ENCODE measurements at places on chromosomes 3 and 15.

- no peak for DNase-seq
These were observed 1097.2 kb downstream of the FHIT start for GRCh38 chr3:60154011-60154410.

GRCh38 chr15:56805466-56806147 lies 72.3 kb upstream of the ZNF280D start:
- DNase-seq, result no peak

GRCh38 chr3:149343951-149344350 lies 10.5 kb upstream of the TM4SF18 start:
- DNase-seq, result no peak

DNA sequence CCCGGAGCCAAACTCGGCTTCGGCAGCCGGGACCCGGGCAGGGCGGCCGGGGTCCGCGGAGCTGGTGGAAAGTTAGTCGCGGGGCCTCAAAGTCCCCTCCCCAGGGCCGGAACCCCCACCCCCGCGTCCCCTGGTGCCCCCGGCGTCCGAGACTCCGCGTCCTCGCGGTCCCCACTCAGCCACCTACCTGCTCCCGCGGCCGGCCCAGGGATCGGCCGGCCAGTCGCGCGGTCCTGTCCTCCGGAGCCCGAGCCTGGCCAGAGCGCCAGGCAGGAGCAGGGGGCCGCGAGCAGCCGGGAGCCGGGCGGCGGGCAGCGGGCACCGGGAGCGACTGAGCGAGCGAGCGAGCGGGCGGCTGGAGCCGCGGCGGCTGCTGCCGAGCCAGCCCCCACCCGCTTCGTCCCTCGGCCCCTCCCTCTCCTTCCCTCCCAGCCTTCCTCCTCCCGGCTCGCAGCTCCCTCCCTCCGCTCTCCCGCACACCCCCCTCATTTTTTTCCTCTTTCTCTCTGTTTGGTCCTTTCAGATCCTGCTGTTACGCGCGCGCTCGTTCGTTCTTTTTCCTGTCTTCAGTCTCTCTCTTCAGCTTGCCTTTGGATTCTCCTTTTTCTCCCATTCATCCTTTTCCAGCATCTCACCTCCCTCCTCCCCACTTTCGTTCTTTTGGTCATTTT lies at the start of gene MEGF11:
Gene MEGF11 (minus strand): TSS at position 333 of the 671 bp plus-strand sequence. CDS start 125,347 bp downstream, outside the sequence.
- DNase-seq, result no peak

DNA sequence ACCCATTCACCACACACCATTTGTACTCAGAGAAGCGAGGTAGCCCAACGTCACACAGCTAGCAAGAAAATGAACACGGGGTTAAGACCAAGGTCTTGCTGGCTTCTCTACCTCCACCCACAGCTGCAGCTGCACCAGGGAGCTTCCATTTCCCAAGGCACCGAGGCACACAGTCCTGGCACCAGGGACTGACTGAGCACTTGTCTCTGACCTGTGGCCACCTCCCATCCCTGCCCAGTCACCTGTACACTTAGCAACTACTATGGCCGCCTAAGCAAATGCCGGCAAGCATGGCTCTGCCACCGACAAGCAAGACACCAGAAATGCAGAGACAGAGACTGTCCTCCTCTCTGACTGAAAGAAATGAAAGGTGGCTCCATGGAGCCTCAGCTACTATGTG lies 15.3 kb downstream of the ZXDC start:
- no peak for DNase-seq

DNA sequence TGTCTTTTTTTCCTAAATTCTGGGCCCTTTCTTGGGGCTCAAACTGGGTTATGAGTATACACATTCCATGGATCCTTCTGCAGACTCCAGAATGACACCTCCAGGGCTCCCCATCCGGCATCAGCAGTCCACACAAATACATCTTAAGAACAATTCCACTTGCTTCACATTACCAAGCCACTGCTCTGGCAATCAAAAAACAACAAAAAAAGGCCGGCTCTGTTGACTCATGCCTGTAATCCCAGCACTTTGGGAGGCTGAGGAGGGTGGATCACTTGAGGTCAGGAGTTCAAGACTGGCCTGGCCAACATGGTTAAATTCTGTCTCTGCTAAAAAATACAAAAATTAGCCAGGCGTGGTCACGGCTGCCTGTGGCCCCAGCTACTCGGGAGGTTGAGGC lies 49.9 kb upstream of the LPP start:
- no peak for DNase-seq

DNA sequence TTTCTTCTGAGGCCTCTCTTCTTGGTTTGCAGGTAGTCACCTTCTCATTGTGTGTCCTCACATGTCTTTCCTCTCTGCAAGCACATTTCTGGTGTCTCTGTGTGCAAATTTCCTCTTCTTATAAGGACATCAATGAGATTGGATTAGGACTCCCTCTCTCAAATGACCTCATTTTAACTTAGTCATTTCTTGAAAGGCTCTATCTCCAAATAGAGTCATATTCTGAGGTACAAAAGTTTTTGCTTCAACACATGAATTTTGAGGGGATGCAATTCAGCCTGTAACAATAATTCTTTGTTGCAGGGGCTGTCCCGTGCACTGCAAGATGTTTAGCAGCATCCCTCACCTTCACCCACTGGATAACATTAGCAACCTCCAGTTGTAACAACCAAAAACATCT lies 115.0 kb upstream of the DCBLD2 start:
- no peak for DNase-seq

- DNase-seq, result no peak
These were observed 149.9 kb downstream of the LRRK1 start for GRCh38 chr15:101068961-101069653.

- DNase-seq, result no peak
These were observed 45.4 kb upstream of the TERB2 start for GRCh38 chr15:44910981-44911625.

DNA sequence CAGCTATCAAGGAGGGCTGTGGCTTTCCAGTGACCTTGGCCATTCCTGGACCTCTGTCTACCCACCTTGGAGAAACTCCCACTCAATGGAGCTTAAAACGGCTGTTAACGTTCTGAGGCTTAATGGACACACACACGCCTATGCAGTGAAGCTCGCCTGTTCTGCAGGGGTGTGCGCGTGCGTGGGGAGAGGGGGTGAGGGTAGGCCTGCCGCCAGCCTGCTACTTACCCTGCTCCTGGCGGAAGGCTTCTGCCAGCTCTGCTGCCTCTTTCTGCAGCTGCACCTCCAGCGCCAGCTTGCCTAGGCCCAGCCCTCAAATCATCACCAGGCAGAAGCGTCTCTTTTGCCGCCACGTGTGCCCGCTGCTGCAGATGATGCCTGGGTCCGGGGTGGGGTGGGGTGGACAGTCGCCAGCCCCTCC lies 23.2 kb upstream of the PARL start:
- no peak for DNase-seq

GRCh38 chr3:71583566-71584393 lies at the start of gene FOXP1:
Gene FOXP1 (minus strand): TSS chr3:71583728. CDS start chr3:71198381, 385,347 bp downstream.
- DNase-seq, result peak; percentile 47

- DNase-seq, result no peak
These were observed 78.0 kb upstream of the RARB start for GRCh38 chr3:25349828-25350724.

- DNase-seq, result no peak
These were observed 85.2 kb upstream of the ANKRD34C start for GRCh38 chr15:79197285-79197684.

DNA sequence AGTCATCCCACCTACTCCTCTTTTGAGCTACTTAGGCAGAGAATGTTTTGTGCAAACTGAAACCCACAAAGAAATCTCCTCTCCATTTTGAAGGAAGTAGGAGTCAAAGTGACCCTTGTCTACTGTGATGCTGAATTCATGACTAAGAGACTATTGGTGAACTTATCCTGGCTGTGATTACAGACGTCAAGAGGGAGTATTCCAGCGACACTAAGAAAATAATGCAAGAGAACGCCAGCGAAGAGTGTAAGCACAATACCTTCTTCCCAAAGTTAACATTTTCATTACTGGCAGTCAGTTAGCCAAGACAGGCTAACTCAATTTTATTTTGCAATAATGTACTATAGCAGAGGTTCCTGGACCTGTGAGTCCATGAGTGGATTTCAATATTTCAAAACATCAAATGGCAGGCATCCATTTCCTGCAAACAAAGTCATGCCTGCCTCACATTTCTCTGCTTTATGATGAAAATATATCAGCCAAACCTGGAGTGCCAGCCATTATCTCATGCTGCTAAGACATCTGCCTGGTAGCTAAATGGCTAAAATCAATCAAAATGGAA lies 59.0 kb downstream of the CTNNB1 start:
- no peak for DNase-seq

DNA sequence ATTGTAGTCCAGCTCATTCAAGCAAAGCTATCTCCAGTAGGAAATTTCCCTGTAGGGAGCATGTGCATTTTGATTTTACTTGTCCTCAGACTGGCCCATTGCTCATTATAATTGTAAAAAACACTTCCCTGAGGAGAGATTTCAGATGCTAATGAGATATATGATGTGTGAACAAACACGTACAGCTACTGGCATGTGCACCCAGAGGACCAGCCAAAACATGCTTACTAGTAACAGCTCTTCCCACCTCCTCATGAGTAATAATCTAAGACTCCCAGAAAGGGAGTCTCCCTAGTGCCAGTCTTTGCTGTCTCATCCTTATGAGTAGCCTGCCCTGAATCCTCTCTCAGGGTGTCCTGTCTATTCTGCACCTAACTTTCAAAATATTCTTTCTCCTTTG lies 43.4 kb downstream of the FBXO22 start:
- DNase-seq, result no peak

DNA sequence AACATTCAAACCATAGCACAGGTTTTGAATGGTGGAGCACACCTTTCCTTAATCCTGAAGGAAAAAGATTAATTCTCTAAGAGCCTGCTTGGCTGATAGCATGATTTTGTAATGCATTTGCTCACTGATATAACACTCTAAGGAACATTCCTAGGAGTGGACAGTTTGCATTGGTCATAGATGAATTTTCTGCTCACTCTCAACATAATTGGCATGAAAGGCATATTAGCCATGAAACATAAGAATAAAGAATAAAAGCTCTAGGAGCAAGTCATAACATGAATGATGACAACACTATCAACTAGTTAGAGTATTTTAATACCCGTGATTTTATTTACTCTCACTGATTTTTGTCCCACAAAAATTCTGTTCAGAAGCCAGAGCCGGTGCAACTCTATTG lies 34.3 kb upstream of the LRTM1 start:
- no peak for DNase-seq

- DNase-seq, result no peak
These were observed 142.4 kb upstream of the KCNMB2 start for GRCh38 chr3:178393824-178394223.

- DNase-seq, result no peak
These were observed 331.5 kb upstream of the TLE3 start for GRCh38 chr15:70429056-70429722.

All from activated CD4-positive, alpha-beta T cell treated with anti-CD3 and anti-CD28 coated beads, Interleukin-2, amount 50 U/mL, for 24 hours (primary cell).